A549 treated with Mapracorat at 1 μM for 4 hours (cell line): ENCODE measurements at places on chromosomes 12 and 14. TPM values are rescaled to one million over a fixed set of nuclear protein-coding genes. Genes with fewer than 3 reads are reported as not detected.

The NRIP2 gene
- total RNA-seq = 0.06 TPM in 1 of 5 replicates, not detected in the others

The SLC6A13 gene
- 0.17 to 0.36 TPM (median 0.28 TPM) in 5 replicates for total RNA-seq

The PAX9 gene
- 2.0 to 3.5 TPM (median 3.3 TPM) in 5 replicates for total RNA-seq

The IL31 gene
- total RNA-seq = not detected in 5 replicates

The PLD4 gene
- 0.09 to 0.26 TPM in 2 of 5 replicates, not detected in the others for total RNA-seq

The OR10AD1 gene
- not detected in 5 replicates for total RNA-seq

The JAG2 gene
- 18.3 to 28.4 TPM (median 26.8 TPM) in 5 replicates for total RNA-seq

The FGF23 gene
- not detected in 5 replicates for total RNA-seq

The IFI27 gene
- total RNA-seq = 0.49 to 1.5 TPM (median 1.2 TPM) in 5 replicates

The PIWIL1 gene
- not detected in 5 replicates for total RNA-seq

The OTX2 gene
- total RNA-seq = not detected in 5 replicates

The CLEC4D gene
- total RNA-seq = not detected in 5 replicates

The AICDA gene
- total RNA-seq = 0.07 to 0.48 TPM (median 0.14 TPM) in 5 replicates

The DBX2 gene
- total RNA-seq = not detected in 5 replicates

The RBP5 gene
- 0.52 TPM in 1 of 5 replicates, not detected in the others for total RNA-seq

The TPH2 gene
- total RNA-seq = not detected in 5 replicates

The NR1H4 gene
- total RNA-seq = 0.07 to 0.48 TPM (median 0.20 TPM) in 3 of 5 replicates, not detected in the others

The ACVRL1 gene
- 0.08 to 0.62 TPM (median 0.15 TPM) in 4 of 5 replicates, not detected in the other for total RNA-seq

The INSM2 gene
- total RNA-seq = 0.06 to 0.12 TPM (median 0.08 TPM) in 3 of 5 replicates, not detected in the others

The CLEC4E gene
- total RNA-seq = 0.15 to 0.24 TPM (median 0.17 TPM) in 4 of 5 replicates, not detected in the other

The DLGAP5 gene
- 24.7 to 33.0 TPM (median 30.9 TPM) in 5 replicates for total RNA-seq

The C12orf54 gene
- not detected in 5 replicates for total RNA-seq

The LGMN gene
- 54.4 to 63.0 TPM (median 56.3 TPM) in 5 replicates for total RNA-seq

The ACSM4 gene
- not detected in 5 replicates for total RNA-seq

The ZDHHC22 gene
- total RNA-seq = 0.18 to 0.33 TPM (median 0.21 TPM) in 5 replicates

The PTPN6 gene
- 7.9 to 13.5 TPM (median 11.7 TPM) in 5 replicates for total RNA-seq

The ASPG gene
- total RNA-seq = 0.13 to 0.72 TPM in 2 of 5 replicates, not detected in the others

The LMO3 gene
- total RNA-seq = not detected in 5 replicates

The SLC35E3 gene
- total RNA-seq = 12.4 to 18.9 TPM (median 16.2 TPM) in 5 replicates

The SERPINA10 gene
- total RNA-seq = not detected in 5 replicates

The PPP4R4 gene
- total RNA-seq = 0.21 to 0.60 TPM (median 0.42 TPM) in 5 replicates

The SERPINA9 gene
- total RNA-seq = not detected in 5 replicates

The DDX23 gene
- total RNA-seq = 73.6 to 82.3 TPM (median 78.8 TPM) in 5 replicates

The NEUROD4 gene
- total RNA-seq = not detected in 5 replicates

The SBNO1 gene
- 17.6 to 28.0 TPM (median 22.2 TPM) in 5 replicates for total RNA-seq

The SLC24A4 gene
- 0.07 to 0.38 TPM (median 0.11 TPM) in 5 replicates for total RNA-seq

The OR6C68 gene
- total RNA-seq = not detected in 5 replicates

The CLEC1B gene
- not detected in 5 replicates for total RNA-seq

The SLC6A15 gene
- total RNA-seq = 3.6 to 5.4 TPM (median 3.8 TPM) in 5 replicates

The KCNK13 gene
- total RNA-seq = 0.13 to 0.17 TPM (median 0.14 TPM) in 5 replicates

The EFS gene
- total RNA-seq = not detected in 5 replicates

The IRAK3 gene
- total RNA-seq = 0.91 to 1.1 TPM (median 0.95 TPM) in 5 replicates

The VRTN gene
- total RNA-seq = not detected in 5 replicates

The SAMD15 gene
- 1.6 to 2.5 TPM (median 1.9 TPM) in 5 replicates for total RNA-seq

The COQ10A gene
- total RNA-seq = 15.2 to 17.4 TPM (median 16.5 TPM) in 5 replicates

The PARPBP gene
- total RNA-seq = 16.6 to 23.5 TPM (median 19.2 TPM) in 5 replicates

The WIF1 gene
- not detected in 5 replicates for total RNA-seq
